Stimulated activated CD8-positive, alpha-beta memory T cell treated with anti-CD3 and anti-CD28 coated beads, Interleukin-15, amount 100 ng/mL, for 48 hours (primary cell): ENCODE measurements at places on chromosomes 4 and X.

GRCh38 chr4:74547042-74547441, 102.1 kb downstream of the AREG start:
- no peak for DNase-seq

DNA sequence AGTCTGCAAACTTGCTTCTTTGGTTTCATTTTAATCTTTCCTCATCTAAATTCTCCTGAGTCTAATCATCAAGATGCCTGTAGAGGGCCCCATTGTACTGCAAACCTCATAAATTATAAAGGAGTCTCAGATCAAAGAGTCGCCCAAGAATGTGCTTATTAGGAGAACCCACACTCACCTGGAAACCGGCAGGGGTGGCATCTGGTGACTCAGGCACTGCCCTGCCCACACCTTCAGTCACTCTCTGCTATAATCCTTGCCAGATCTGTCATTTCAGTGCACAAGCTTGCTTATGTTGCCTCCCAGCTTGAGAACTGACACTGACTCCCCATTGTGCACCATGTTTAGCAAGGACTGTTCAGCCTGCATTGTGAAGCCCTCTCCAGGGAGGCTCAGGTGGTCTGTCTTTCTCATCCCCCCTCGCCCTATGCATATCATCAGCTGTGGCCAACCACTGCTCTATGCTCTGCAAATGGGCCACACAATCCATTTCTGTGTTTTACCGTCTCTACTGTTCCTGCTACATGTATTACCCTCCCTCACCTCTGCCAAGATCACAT, 12.4 kb downstream of the EPGN start:
- DNase-seq, result no peak

GRCh38 chr4:111556851-111557250, 588.4 kb upstream of the FAM241A start:
- DNase-seq, result no peak

DNA sequence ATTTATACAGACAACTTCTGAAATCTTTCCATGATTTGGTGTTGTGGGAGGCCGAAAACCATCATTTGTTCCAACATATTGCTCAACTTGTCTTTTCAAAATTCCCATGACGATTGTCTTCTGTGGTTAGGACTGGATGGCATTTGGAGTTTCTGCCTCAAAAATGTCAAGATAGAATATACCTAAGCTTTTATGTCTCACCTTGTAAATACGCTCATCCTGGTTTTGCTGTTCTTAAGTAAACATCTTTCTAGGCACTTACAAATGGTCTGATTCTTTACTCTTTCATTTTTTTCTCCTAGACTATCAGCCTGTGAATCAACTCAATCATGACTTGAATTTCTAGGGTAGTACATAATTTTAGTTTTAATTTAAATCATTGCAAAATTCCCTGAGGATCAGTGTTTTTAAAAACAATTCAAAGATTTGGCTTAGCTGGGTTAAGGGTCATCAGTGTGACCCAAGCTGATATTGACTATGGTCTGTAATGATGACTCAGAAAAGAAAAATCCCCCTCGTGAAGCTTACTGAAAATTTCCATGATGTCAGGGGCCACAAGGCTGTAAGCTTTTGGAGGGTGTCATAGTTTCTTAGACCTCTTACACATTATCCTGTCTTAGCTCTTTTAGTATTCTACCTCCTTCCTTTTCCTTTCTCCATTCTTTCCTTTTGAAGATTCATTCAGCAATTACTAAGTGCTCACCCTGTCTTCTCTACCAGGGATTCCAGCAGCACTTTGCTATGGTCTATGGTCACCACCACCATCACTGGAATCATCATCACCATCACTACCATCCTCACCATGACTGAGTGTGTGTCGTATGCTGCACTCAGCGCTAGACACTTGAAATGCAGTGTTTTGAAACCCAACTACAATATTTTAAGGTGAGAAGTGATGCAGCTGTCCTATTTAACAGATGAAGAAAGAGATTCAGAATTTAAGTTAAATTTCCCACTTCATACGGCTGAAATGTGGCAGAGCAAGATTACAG, 124.4 kb downstream of the CPE start:
- no peak for DNase-seq

DNA sequence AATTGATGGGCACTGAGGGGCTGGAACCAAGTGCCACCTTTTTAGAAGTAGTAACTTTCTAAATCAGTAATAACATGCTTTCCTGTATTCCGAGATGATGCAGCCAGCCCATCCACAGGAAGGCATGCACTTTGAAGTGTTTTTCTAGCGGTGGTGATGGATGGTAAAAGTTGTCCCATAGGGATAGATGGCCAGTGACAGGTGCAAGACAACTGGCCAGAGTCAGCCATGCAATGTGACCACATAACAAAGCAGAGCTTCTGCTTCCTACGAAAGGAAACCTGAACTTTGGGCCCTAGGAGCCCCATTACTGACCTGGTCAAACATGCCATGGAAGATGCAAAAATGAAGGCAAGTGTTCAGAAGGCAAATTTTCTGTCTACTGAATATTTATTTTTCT, 72.3 kb downstream of the NR3C2 start:
- no peak for DNase-seq

GRCh38 chr4:99205153-99205979, 13.7 kb downstream of the ADH6 start:
- no peak for DNase-seq

GRCh38 chrX:2626750-2627149, 64.3 kb upstream of the CD99 start:
- no peak for DNase-seq

- DNase-seq, result no peak
Measured at GRCh38 chr4:84392951-84393590, 106.0 kb downstream of the NKX6-1 start.

DNA sequence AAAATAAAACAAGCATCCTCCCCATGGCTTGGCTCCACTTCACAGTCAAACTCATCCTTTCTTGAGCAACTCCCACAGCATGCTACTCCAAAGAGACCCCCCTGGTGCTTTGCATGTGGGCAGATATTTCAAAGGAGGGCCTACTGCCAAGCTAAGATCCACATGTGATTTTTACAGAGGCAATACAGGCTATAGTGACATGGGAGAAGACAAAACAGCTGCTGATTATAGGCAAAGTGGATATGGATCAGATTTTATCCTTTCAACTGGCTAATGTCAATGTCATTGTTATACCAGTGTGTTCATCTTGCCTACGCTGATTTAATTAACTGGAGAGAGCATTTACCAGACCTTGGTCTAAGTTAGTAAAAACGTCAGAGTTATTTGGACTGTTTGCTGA, 328.3 kb downstream of the KLHL13 start:
- no peak for DNase-seq
